Activated T-cell treated with anti-CD3 and anti-CD28 coated beads, Interleukin-2, amount 50 U/mL, for 72 hours (primary cell): ENCODE measurements at places on chromosomes 7 and 10.

DNA sequence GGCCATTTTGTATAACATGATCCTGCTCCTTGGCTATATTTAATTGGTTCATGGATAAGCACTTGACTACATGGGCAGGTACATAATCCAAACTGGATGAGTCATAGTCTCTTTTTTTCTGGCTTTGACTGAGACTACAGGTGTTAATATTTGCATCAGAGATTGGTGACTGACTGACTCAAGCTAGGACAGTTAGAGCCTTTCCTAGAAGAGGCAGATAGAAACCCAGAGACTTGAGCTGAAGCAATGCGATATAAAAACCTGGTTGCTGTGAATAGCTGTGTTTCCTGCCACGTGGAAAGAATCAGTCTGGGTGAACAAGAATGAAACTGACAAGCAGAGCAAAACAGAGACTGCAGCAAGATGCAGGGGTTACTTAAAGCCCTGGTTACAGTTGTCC is 81.0 kb downstream of the SAMD9 start:
- DNase-seq, result peak; percentile 59

- DNase-seq, result no peak
Measured at GRCh38 chr7:108427766-108428165, 28.5 kb downstream of the NRCAM start.

- no peak for DNase-seq
Measured at GRCh38 chr7:29877196-29877595, 70.9 kb downstream of the WIPF3 start.

DNA sequence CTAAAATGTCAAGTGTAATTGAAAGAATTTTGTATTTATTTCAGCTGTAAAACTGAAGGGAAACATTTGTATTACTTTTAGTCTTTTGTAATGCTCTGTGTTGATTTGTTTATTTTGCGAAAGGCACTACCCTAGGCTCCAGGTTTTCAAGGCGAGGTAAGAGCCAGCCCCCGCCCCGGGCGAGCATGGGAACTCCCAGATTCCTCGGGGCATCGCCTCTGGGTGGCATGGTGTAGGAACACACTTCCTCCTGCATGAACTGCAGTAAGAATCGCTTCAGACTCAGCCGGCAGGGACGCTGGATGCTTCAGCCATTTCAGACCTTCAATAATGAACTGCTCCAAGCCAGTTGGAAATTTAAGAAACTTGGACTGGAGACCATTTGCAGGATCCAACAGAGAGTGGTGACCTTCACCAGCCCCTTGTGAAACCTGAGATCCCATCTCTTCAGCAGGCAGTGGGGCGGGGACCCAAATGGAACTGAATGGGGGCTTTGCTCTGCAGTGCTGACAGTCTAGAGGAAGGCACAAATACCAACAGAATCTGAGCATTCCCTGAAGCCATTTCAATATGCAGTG is 544.3 kb upstream of the MGMT start:
- DNase-seq, result no peak

DNA sequence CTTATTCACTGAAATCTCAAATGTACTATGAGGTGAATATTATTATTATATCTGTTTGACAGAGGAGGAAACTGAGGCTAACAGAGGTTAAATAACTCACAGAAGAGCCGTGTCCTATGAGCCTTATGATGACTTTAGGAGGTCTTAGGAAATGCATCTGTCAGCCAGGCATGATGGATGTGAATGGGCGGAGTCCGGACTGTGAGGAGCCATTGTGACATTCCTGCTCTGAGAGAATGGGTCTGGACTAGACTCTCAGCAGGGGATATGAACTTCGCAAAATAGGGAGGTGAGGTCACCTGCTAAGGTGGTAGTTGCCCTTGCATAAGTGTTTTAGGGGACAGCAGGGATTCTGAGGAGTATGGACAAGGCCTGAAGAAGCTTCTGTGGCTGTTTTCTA is 153.6 kb downstream of the TMEM178B start:
- no peak for DNase-seq
